GM12865 (cell line): ENCODE measurements at places on chromosomes 16 and 17.

- DNase-seq = no peak
Measured at GRCh38 chr17:80663781-80664206, 119.2 kb downstream of the RPTOR start.

GRCh38 chr17:73311428-73311780 is 397 bp downstream of the CDC42EP4 start:
- DNase-seq = no peak

GRCh38 chr16:84531671-84532111 is 27.2 kb upstream of the MEAK7 start:
- no peak for DNase-seq

- DNase-seq = no peak
Measured at GRCh38 chr16:10681310-10682308, 13.1 kb downstream of the TEKT5 start.

GRCh38 chr17:81438007-81438659 is 42.9 kb downstream of the BAHCC1 start:
- DNase-seq = no peak
